ENCODE measurements at places on chromosomes 6 and 20.

DNA sequence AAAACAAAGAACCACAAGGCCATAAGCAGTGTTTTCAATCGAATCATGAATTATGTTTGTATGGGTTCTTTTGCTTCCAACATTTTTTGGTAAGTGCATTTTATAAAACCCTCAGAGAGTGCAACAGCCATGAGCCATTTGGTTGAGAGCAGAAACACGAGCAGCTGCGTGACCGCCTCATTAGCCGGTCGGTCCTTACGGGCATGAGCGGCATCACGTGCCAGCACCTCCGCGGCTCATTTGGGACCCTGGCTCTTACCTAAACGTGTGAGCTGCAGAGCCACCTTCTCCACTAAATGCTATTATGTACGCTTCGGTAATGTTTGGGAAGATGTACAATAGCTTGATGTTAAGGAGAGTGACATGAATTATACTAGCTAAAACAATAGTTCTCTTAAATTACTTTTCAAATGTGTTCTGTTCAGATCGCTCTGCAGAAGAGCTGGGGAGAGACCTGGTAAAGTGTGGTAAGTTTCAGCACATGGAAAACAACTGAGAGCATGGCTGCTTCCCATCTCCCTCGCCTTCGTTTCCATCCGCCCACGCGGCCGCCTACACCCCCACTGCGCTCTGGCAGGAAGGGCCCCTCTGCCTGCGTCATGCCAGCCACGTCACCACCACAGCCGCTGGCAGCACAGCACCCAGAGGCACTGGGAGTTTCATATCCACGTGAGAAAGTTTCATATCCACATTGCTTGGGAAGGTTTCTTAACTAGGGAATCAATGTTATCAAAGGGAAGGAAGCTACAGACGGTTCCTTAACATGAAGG is 23.7 kb upstream of the PDE10A start:
- no peak for DNase-seq

GRCh38 chr6:11403035-11403601 is 134.4 kb upstream of the TMEM170B start:
- no peak for DNase-seq

- DNase-seq = no peak
Observed at GRCh38 chr6:13847326-13848050, 33.1 kb upstream of the MCUR1 start.

DNA sequence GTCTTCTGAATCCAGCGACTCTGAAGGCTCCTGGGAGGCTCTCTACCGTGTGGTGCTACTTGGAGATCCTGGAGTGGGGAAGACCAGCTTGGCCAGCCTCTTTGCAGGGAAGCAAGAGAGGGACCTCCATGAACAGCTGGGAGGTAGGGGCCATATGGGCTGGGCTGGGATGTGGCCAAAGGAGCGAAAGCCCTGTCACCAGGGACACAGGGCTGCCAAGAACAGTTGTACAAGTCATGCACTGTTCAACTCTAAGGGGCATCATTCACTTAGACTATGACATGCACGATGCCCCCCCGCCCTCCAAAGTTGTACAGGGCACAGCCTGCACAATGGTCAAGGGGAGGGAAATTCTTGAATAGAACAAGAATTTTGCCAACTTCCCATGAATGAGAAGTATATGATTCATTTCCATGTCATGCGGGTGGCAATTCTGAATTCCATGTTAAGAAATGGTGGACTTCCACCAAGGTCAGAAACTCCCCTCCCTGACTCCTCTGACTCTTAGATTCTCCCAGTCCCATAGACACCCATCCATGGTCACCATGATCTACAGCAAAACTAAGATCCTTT is 1.6 kb downstream of the REM1 start:
- DNase-seq = no peak

DNA sequence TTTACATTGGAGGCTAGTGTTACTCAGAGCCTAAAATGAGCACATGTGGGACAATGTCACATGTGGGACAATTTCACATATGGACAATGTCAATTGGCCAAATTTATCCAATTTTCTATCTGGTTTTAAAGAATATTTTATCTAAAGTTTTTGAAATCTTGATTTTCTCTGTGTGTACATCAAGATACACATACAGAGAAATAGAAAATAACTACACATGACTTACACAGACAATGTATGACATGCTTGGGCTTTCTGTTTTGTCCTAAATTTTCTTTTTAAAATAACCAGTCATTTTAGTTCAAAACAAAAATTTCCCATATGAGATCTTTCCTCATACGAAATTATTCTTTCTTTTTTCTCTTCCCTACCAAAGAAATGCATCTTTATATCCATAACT is 24.6 kb downstream of the GGTLC1 start:
- DNase-seq = no peak

GRCh38 chr6:163146036-163146435 is 268.5 kb upstream of the QKI start:
- DNase-seq = no peak

DNA sequence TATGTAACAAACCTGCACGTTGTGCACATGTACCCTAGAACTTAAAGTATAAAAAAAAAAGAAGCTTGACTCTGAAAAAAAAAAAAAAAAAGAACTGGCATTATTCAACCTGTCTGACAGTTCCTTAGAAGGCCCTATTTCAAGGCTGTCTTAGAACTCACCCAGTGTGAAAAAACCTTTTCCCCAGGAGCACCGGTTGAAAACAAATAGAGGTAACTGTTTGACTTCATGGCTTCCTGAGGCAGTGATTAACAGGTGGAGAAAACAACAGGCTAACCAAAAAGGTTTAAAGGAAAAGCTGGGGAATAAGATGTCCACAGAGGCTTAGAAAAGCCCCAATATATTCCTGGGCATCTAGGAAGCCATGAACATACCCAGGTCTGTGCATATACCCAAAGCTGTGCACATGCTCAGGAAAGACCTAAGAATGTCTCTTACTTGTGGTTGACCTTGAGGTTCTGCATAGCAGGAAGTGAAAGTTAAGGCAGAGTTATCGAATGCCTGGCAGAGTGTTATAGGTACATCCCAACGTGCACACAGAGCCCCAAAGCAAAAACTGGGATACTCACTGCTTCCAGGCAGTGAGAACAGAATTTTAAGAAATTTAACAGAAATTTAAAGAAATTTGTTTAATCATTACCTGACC is 7.0 kb downstream of the UQCC1 start:
- no peak for DNase-seq

- DNase-seq = no peak
Observed at GRCh38 chr20:25223765-25224720, 23.8 kb upstream of the PYGB start.

- DNase-seq = no peak
Observed at GRCh38 chr6:135637701-135638100, 140.2 kb upstream of the AHI1 start.

DNA sequence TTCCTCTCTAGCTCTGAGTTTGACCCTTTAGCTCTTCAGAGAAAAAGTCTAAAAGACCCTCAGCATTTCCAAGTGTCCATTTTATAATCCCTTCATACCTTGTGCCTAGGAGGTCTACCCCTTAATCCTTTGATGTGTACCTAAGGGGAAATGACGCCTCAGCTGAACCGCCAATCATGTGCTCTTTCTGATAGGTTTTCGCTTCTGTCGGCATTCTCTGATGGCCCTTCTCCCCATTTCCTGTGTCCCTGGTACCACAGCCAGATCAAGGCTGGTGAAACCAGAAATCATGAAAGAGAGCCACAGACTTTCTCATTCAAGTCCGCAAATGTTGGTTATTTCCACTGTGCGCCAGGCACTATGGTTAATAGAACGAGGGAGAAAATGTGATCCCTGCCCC is 333.9 kb downstream of the FARS2 start:
- DNase-seq = no peak

DNA sequence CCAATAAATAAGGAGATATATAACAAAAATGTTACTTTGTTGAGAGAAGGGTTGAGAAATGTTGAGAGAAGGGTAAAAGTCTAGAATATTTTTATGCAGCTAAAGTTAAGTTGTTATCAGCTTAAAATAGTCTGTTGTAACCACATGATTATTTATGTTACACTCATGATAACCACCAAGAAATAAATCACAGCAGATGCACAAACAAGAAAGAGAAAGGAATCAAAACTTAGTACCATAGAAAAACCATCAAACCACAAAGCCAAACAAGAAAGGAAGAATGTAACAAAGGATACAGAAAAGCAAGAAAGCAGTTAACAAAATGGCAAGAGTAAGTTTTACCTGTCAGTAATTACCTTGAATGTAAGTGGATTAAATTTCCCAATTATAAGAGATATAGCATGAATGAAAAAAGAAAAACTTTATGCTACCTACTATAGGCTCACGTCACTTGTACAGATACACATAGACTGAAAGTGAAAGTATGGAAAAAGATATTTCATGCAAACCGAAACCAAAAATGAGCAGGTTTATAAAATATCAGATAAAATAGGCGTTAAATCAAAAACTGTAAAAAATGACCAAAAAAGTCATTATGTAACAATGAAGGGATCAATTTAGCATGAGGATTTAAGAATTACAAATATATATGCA is 93.6 kb downstream of the STXBP5 start:
- DNase-seq = no peak

DNA sequence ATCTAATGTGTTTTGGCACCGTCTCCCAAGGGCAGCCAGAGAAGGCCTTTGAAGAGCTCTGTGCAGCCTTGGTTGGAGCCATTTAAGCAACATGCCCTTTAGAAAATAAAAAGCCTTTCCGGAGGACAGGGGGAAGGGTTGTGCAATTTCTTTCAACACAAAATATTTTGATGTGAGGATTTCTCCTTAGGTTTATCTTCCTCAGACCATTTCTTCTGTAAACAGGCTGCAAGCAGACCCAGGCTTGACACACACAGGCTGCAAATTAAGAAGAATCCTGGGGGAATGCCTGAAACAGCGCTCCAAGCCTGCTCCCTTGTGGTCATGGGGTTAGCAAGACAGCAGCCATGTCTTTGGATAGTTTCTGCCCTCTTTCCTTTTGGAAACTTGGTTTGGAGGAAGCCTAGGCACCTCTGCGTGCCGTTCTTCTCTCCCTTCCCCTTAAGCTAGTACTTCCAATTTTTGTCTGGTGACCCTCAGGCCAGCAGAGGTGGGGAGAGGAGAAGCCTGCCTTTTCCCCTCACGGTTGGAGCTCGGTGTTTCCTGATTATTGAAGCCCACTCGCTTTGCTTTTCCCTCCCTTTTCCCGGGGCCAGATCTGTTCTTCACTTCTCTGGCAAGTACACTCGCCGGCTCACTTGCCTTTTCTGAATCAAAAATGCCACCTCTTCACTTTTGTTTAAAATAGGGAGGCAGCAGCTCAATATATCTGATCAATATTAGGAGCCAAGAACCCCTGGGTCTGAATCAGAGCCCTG is 39.6 kb upstream of the NOX3 start:
- peak; percentile 48 for DNase-seq

- no peak for DNase-seq
Observed at GRCh38 chr6:116017546-116018295, 43.0 kb downstream of the FRK start.

All from endothelial cell of umbilical vein (primary cell).